NCI-H1436 treated with DMSO at 0.1 percent for 48 hours (cell line): ENCODE measurements at places on chromosomes 11 and 22.

- no peak for DNase-seq
These were observed 3.6 kb upstream of the SHANK2 start for GRCh38 chr11:71255800-71256479.

DNA sequence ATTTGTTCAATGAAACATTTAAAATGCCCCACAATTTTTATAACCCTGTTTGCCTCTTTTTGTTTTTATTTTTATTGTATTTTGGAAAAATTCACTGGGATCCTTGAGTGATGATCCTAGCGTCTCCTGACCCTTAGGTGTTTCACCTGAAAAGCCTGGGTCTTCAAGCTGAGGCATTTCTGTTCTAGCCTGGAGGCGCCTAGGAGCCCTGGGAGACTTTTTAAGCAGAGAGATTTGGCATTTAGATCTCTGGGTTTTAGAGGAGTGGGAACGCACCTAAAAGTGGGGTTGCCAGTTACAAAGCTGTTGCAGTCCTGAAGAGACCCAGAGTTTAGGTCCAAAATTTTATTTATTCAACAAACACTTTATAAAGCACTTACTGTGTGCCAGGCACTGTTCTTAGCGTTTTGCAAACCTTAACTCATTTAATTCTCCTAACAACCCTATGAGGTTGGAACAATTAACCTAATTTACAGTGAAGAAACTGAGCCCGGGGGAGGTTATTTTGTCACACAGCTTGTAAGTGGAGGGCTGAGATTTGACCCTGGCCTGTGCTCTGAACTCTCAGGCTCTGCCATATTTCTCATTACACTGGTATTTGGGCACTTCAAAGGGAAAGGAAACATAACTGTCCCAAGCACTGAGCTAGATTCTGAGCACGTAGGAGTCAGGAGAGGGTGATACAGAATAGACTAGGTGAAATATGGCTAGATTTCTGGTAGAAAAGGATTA, 834 bp upstream of the FADS1 start:
- DNase-seq = no peak

DNA sequence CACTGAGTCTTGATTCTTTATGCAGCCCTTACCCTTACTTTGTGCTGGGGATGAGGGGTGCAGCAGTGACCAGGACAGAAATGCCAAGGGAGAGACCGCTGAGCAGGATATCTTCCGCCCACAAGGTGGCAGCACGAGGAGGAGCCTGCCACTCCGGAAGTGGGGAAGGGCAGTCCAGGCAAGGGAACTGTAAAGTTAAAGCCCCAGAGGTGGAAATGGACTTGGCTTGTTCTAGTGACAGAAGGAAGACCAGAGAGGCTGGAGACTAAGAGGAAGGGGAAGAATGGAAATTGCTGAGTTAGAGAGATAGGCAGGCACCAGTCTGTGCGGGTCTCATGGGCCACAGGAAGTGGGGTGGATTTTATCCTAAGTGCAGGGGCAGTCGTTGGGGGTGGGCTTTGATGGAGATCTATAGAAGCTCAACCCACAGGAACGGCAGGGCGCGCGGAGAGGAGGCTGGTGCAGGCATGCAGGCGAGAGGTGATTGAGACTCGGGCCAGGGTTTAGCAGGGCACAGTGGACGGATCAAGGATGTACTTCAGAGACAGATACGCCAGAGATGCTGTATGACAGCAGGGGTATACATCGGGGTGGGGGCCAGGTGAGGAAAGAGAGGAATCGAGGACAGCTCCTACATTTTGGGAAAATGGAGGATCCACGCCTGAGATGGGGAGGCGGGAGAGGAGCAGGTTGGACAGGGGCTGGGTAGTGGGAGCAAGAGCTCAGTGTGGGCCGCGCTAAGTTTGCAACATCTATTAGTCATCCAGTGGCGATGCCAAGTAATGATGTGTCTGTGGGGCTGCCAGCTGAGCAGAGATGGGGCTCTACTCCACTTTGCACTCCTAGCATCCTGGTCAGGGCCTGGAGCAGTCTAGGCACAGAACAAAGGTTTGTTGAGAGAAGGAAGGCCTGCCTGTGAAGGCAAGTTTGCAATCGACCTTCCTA, 3.3 kb upstream of the GRK2 start:
- DNase-seq = no peak

GRCh38 chr22:28406246-28406645, 273.4 kb downstream of the TTC28 start:
- no peak for DNase-seq

GRCh38 chr11:101444851-101445250, 139.0 kb downstream of the TRPC6 start:
- no peak for DNase-seq

- DNase-seq = no peak
These were observed 52.1 kb downstream of the SHANK2 start for GRCh38 chr11:71200172-71200716.

DNA sequence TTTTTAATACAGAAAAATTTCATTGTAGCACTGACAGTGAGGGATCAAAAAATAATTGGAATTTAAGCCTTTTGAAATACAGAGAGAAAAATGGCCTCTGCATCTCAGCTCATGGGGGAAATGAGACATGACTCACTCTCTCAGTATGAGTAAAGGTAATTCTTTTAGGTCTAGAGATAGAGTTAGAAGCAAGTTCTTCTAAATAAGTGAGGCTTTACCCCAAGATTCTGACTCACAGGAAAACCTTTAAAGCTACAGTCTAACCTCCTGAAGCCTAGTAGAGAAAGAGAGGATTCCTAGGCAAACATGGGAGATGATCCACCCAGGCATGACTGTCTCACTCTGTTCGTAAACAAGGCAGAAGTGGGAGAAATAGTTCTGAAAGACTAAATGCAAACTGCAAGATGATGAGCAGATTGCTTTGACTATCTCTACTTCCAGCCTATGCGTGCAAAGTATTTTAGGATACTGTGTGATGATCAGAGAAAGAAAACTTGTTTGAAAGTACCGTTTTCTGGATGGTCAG, 1003.3 kb upstream of the CCDC90B start:
- DNase-seq = no peak

GRCh38 chr22:20644071-20644642, 129.8 kb upstream of the SERPIND1 start:
- DNase-seq = no peak

GRCh38 chr11:134449713-134450112, 37.7 kb upstream of the B3GAT1 start:
- DNase-seq = no peak

DNA sequence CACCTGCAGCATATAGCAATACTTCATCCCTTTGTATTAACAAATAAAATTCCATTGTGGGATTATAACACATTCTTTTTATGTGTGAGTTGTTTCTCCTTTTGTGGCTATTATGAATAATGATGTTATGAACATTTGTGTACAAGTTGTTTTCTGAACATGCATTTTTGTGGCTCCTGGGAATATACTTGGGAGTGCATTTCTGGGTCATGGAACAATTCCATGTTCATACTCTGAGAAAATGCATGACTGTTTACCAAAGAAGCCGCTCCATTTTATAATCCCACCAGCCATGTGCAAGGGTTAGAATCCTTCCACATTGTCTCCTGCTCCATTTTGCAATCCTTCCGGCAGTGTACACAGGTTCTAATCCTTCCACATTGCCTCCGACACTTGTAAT, 713.8 kb downstream of the TBC1D22A start:
- no peak for DNase-seq

- DNase-seq = no peak
These were observed 1530.4 kb downstream of the BRD1 start for GRCh38 chr22:48297296-48297695.

DNA sequence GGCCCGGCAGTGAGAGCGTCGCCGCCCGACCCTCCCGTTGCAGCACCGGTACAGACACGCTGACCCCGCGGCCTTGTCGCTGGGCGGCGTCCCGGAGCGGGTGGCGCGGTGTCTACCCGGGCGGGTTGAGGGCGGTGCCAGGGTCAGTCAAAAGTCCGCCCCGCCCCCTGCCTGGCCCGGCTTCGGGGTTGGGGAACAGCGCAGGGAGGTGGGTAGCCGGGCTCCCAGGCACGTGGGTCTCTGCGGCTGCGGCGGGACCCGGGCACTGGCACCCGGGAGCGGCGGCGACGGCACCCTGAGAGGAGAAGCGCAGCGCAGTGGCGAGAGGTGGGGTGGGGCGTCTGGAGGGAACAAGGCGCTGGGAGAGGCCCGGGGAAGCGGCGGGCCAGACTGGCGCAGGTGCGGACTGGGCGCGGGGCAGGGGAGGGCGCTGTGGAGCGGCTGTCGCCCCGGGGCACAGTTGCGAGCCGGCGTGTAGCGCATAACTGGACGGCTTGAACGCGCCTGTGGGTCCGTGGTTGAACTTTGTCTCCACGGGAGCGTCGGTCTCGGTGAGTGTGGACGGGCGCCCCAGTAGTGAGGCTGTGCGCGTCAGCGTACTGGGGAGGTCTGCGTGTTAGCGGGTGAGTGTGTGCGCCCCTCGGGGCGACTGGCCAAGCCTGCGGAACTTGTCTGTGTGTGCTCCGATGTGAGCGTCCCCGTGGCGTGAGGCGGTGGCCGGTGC, at the start of gene P2RY2:
TSS of gene P2RY2 (plus strand) at position 176 of the 724 bp plus-strand sequence. CDS start 15,879 bp downstream, outside the sequence.
- no peak for DNase-seq

- no peak for DNase-seq
These were observed 12.9 kb downstream of the CHEK2 start for GRCh38 chr22:28728621-28729313.

GRCh38 chr22:28171712-28172111, 252.7 kb upstream of the PITPNB start:
- DNase-seq = no peak
